ENCODE measurements at places on chromosomes 6 and 20.

GRCh38 chr6:2875359-2876191 is 27.5 kb downstream of the SERPINB9 start:
- DNase-seq = peak; percentile 65

DNA sequence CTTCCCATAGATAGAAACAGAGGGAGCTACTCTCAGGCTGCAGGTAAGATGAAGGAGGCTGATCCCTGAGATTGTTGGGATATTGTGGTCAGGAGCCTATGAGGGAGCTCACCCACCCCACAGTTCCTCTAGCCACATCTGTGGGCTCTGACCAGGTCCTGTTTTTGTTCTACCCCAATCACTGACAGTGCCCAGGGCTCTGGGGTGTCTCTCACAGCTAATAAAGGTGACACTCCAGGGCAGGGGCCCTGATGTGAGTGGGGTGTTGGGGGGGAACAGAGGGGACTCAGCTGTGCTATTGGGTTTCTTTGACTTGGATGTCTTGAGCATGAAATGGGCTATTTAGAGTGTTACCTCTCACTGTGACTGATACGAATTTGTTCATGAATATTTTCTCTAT is 2.8 kb downstream of the HLA-F start:
- no peak for DNase-seq

GRCh38 chr6:132131758-132132157 is 180.6 kb upstream of the CCN2 start:
- no peak for DNase-seq

GRCh38 chr20:63843222-63843621 is 12.2 kb upstream of the ZBTB46 start:
- DNase-seq = no peak

- DNase-seq = peak; percentile 64
Observed at GRCh38 chr20:32387252-32387651, 29.1 kb downstream of the ASXL1 start.

DNA sequence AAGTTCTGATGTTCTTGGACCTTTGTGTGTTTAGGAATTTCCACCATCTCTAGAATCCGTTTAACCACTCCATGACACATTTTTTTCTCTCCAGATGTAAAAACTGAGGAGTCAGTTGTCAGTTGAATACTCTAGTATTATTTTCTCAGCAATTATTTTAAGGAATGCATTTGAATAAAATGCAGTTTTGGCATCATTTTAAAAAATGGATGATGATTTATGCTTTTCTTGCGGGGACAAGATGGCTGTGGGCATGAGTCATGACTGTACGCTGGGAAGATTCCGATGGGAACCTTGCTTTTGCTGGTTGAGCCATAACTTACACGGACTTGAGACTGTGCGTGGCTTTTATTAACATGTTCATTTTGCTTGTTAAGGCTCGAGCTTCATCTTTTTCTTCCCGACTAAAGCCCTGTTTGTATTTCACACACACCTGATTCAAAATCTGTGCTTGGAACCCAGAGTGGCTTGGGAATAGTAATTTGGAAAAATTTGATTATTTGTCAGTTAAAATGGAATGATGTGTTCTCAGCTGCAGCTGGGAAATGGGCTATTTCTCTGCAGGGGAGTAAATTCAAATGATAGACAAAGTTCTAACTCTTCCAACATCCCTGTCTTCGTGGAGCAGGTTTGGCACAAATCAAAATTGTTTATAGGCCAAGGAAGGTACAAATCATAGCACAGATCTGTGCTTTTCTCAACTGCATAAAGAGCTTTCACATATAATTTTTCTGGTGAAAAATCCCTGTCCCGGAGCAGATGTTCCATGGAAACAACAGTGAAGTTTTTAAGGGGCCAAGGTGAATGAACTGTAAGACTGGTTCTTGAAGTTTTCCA is 470.5 kb upstream of the JAG1 start:
- DNase-seq = no peak

GRCh38 chr6:111566873-111567517 is 38.7 kb downstream of the TRAF3IP2 start:
- no peak for DNase-seq

- DNase-seq = no peak
Observed at GRCh38 chr6:114651611-114652010, 308.8 kb upstream of the HS3ST5 start.

DNA sequence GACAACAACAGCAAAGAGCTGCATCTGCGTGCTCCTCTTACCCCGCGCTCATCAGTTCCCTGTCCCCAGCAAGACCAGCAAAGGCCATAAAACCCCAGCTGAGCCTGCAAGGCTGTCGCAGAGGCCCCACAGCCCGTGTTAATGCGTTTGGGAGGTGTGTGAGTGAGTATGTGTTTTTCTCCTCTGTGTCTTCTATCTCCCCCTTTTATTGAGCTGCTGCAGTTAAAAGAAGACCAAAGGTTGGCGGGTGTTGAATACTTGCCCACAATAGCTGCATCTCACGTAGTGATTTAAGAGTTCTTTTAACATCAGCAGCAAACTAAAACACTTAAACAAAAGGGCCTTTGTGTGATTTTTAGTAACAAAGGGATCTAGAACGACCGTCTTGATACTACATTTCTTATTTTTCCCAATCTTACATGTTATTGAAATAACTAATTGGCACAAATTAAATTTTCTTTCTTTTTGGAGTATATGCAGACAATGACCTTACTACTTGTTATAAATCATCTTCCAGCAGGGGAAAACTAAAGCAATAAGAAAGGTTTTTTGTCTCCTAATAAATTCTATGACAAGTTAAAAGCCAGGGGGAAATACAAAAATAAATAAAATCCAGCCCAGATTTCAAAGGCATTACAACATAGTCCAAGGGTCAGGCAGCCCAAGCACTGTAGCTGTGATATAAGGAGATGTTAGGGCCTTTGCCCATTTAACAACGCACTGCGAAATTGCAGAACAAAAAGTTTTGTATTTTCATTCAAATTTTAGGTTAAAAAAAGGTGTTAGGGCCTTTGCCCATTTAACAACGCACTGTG is 27.2 kb upstream of the CNKSR3 start:
- no peak for DNase-seq

DNA sequence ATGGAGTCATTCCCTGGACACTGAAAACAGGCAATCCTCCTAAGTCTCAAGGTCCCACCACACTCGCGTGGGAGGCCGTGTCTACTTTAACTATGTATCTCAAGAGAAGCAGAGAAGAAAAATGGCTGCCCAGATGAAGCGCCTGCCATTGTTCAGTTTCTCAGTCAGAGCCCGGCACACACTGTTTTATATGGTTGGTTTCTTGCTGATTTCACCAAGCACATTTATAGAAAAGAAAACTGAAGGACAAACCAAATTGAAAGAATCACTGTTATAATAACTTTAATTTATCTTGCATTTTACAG is 22.9 kb downstream of the EIF2S2 start:
- no peak for DNase-seq

GRCh38 chr6:123764722-123765121 is 38.9 kb upstream of the NKAIN2 start:
- DNase-seq = no peak

- DNase-seq = no peak
Observed at GRCh38 chr20:8291873-8292272, 159.8 kb downstream of the PLCB1 start.

- no peak for DNase-seq
Observed at GRCh38 chr6:125469915-125470314, 168.1 kb upstream of the HDDC2 start.

Data from CD4-positive, alpha-beta T cell treated with Interleukin-1 beta for 1 hour (primary cell).